B cell (primary cell): ENCODE measurements at places on chromosomes 11 and 22. TPM values are rescaled to one million over a fixed set of nuclear protein-coding genes. Genes with fewer than 3 reads are reported as not detected.

Gene DUSP8
- 4.3 and 5.2 TPM in 2 replicates for total RNA-seq

Gene ANKK1
- total RNA-seq: 0.89 and 1.1 TPM in 2 replicates

Gene HSPB2
- not detected in 2 replicates for total RNA-seq

Gene OR51B5
- 0.66 and 0.67 TPM in 2 replicates for total RNA-seq

Gene SLC37A2
- 27.0 and 27.1 TPM in 2 replicates for total RNA-seq

Gene C11orf42
- not detected in 2 replicates for total RNA-seq

Gene MS4A1
- total RNA-seq: 1,202 and 1,215 TPM in 2 replicates

Gene MMP7
- not detected in 2 replicates for total RNA-seq

DNA sequence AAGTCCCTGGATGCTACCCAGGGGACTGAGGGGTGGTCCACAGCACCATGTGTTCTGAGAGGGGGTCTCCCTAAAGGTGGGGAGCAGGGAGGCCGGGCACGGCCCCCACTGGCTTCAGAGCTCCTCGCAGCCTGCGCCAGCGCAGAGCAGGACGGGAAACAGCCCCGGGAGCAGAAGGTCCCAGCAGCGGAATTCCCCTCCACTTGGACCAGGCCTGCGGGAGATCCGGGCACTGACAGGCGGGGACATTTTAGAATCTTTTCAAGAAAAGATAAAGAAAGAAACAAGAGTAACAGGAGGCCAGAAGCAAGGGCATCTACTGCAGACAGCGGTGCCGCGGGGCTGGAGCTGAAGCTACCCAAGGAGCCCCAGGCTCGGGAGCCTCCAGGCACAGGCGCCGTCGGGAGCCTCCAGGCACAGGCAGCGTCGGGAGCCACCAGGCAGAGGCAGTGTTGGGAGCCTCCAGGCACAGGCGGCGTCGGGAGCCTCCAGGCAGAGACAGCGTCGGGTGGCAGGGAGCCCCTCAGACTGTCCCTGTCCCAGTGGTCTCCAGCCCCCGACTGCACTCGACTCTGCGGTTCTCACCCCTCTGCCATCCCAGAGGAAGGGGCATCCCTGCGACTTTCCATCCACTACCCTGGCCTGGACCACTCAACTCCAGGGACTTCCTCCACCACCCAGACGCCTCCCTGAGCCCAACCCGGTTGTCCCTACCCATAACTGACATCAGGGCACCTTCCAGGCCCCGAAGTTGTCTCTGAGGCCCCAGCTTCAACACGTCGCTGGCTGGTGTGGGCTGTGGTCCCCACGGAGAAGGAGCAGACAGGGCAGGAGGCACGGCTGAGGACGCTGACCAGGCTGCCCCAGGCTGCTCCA lies 211.1 kb downstream of the BRD1 start:
- no peak for DNase-seq

- DNase-seq: no peak
Measured at GRCh38 chr22:36585841-36586240, 56.9 kb upstream of the EIF3D start.

GRCh38 chr22:24810043-24810749 lies 4.2 kb downstream of the SGSM1 start:
- DNase-seq: no peak

DNA sequence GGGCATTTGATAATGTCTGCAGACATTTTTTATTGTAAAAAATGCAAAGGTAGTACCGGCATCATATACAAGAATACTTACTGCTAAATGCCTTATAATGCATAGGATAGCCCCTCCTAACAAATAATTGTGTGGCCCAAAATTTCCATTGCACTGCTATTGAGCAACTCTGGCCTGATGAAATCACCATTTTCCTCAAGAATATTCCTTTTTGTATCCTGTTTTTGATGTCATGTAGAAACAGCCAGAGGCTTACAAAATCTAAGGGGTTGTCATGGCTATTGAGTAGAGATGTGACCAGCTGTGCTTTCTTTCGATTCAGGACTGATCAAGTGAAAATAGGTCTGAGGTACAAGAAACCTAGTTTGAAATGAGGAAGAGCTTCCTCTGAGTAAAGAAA lies 854.3 kb downstream of the KCNA4 start:
- no peak for DNase-seq

DNA sequence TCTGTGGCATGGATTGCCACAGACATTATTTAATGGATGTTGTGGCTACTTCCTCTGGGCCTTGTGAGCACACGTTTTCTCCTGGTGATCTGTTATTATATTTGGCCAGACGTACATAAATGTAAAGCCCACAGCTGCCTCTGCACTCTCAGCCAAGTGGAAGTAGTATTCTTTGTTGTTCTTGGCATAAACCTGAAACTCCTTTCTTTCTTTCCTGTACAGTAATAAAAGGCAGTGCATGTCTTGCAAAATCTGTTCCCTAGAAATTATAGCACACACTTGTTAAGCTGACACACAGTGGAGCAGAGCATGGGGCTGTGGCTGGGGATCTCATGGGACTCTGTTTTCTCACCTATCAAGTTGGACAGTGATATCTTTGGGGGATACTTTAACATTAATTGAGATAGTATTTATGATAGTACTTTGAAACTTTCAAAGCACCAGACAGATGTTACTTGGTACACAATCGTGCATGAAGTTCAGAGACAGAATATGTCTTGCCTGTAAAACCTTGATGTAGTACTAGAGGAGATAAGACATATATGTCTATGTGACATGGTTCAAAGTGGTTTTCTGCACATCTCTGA lies 20.9 kb downstream of the PANX1 start:
- no peak for DNase-seq

GRCh38 chr11:67776852-67777520 lies 102.6 kb upstream of the ALDH3B2 start:
- no peak for DNase-seq

DNA sequence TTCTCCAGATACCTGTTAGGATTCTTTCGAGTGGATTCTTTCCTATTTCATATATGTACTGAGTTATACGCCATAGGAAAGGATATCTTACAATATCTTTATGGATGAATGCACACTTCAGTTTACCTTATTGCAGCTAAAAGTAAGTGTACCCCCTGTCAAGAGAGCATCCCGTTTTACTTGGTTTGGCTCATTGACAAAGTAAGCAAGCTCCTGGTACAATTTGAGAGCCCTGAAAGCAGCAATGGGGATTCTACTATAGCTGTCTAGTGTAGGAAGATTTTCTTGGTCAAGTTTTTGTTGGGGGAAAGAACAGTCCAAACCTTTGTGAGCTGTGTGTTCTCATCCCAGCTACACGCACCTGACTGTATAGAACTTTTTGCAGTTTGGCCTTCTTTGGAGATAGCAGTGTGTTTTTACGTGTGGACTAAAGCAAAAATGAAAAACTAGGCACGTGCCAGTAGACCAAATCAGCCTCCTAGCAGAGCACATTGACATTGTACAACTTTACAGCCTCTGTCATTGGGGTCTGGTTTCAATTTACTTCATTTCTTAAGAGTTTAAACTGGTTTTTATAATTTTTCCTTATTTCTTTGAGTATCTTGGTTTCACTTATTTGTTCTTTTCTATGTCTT lies 44.0 kb downstream of the PPP6R3 start:
- no peak for DNase-seq

DNA sequence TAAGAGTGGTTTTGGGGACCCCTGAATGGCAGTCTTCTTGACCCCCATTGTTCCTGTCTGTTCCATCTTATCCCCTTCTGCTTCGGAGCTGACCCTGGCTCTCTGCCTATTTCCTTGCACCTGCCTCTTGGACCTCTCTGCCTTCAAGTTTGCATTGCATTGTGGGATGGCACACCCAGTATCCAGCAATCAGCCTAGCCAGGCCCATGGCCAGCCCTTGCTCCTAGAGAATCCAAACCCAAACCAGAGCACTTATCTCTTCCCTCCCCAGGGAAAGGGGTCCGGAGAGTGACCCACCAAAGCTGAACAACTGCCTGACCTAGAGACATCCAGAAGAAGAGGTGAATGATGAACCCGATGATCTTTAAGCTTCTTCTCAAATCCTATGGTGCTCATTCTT lies 607.3 kb upstream of the CADM1 start:
- no peak for DNase-seq

DNA sequence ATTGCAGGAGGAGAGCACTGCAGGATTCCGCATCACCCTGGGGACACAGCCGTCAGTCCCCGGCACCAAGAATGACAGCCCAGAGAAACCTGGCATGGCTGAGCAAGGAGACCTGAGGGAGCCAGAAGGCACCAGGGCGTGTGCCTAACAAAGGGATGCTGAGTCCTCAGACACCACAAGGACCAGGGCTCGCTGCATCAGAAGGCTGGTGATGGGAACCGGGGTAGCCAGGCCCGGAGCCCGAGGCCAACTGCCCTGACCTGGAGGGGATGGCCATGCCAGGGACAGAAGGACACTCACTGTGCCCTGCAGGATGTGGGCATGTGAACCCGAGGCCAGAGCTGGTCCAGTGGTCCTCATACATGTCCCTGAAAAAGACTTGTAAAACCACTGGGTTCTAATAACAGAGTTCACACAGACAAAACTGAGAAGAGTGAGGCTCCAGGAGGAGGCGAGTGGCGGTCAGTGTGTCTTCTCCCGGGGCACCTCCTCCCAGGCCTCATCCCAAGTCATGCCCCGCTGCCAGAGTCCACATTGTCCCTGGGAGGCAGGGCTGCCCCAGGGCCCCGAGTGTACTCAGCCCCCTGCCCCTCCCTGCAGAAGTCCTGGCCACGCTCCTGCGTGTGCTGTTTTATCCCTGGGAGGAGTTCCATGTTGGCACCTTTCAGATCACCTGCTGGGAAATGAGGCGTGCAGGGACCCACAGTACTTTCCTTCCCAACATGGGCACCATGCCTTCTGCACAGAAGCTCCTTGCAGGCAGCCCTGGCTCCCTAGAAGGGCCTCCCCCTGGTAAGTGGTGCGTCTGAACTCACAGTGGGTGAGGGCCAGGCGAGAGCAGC lies 42.5 kb downstream of the TBX1 start:
- DNase-seq: no peak

- DNase-seq: no peak
Measured at GRCh38 chr11:128926437-128927107, 16.1 kb downstream of the TP53AIP1 start.

DNA sequence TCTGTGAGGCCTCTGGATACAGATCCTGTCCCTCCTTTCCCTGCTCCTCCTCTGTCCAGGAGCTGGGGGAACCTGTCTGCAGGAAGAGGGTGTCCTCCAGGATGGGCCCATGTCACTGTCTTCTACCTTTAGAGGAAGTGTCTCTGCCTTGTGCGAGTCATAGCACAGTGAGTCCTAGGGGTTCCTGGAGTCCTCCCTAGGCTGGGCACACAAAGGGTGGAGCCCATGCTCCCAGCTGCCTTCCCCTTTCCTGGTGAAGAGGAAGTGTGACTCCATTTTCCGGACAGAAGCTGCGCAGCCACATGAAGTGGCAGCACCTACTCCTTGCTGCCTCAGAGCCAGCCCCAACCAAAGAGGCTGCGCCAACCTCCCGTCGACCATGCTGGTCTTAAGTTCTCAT lies 112.2 kb downstream of the CTTN start:
- no peak for DNase-seq

DNA sequence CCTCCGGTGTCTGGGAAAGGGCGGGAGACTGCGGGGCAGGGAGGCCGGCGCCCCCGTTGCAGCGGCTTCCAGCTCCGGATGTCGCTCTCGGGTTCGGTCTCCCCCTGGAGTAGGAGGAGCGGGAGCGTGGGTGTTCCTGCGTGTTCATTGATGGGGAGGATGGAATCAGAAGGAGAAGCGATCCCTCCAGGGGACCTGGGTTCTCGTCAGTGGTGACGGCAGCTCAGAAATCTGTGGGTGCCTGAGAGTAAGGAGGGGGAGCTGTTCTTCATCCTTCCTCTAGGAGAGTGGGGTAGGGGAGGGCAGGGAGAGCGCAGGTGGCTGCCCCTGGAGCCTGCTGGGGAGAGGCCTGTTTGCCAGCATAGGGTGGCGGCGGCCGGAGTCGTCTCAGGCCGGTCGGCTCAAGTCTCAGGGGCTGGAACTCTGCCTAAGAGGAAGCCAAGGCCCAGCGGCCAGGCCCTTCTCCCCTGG lies 1.1 kb downstream of the UBASH3B start:
- peak; percentile 59 for DNase-seq

GRCh38 chr11:91082255-91082654 lies 859.4 kb upstream of the CHORDC1 start:
- DNase-seq: no peak

GRCh38 chr22:38841635-38842034 lies 2.2 kb downstream of the NPTXR start:
- no peak for DNase-seq

GRCh38 chr11:38990841-38991240 lies 2392.8 kb upstream of the RAG2 start:
- DNase-seq: no peak

- DNase-seq: no peak
Measured at GRCh38 chr11:36048496-36049247, 104.8 kb downstream of the LDLRAD3 start.
